Urothelium cell line (cell line): ENCODE measurements at places on chromosomes 4 and X.

- DNase-seq: no peak
Observed at GRCh38 chr4:1569461-1570151, 114.5 kb downstream of the FAM53A start.

- peak; percentile 37 for DNase-seq
Observed at GRCh38 chr4:147103403-147103946, 157.8 kb upstream of the TTC29 start.

DNA sequence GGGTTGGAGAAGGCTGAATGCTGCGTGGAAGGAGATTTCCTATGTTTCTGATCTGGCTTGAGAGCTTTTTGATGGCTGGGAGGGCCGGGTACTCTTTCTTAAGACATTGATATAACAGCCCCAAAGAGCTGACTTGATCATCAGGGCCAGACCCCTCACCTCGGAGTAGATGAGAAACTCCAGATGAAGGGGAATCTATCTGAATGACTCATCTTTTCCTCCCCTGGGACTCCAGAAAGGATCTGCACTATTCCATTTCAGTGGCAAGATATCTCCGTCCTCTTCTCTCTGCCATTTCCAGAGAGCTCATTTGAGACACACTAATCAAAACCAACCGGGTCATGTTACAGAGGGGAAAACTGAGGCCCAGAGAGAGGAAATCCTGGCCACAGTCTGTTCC is 92.9 kb upstream of the MSX1 start:
- no peak for DNase-seq

DNA sequence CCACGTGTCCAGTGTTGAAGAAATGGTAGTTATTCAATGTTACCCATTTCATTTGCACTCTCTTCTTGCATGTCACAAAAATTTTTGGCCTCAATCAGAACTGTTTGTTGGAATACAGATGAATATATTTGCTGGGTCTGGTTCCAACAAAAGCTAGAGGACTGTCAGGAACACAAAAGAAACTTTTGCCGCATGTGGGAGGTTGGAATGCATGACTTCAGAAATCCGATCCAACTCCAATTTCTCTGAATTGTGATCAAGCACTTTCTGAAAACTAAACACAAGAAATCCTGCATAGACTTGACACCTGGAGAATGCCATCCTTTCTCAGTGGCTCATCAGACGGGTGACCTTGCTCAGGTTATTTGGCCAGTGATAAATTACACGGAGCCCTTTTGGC is 15.4 kb downstream of the SETD7 start:
- no peak for DNase-seq

- DNase-seq: no peak
Observed at GRCh38 chr4:77742054-77742453, 77.1 kb downstream of the CNOT6L start.

GRCh38 chr4:93346840-93347239 is 481.7 kb upstream of the ATOH1 start:
- no peak for DNase-seq

- no peak for DNase-seq
Observed at GRCh38 chrX:11346121-11346682, 53.0 kb downstream of the AMELX start.

DNA sequence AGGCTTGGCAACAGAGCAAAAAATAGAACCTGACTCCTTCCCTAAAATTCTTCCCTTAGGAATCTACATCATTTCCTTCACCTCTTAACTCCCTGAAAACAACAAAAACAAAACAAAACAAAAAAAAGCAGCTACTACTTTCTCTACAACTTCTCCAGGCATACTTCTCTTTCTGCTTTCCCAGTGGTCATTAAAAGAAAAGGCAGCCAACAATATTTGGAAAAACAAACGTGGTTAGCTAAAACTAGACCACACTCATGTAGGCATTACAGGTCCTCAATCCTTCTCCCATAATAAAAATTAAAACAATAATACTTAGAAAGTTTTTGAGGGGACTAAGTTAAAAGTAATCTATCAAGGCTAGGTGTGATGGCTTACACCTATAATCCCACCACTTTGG is 29.0 kb upstream of the SMIM14 start:
- DNase-seq: no peak

GRCh38 chr4:12595489-12595888 is 888.7 kb downstream of the RAB28 start:
- DNase-seq: no peak

DNA sequence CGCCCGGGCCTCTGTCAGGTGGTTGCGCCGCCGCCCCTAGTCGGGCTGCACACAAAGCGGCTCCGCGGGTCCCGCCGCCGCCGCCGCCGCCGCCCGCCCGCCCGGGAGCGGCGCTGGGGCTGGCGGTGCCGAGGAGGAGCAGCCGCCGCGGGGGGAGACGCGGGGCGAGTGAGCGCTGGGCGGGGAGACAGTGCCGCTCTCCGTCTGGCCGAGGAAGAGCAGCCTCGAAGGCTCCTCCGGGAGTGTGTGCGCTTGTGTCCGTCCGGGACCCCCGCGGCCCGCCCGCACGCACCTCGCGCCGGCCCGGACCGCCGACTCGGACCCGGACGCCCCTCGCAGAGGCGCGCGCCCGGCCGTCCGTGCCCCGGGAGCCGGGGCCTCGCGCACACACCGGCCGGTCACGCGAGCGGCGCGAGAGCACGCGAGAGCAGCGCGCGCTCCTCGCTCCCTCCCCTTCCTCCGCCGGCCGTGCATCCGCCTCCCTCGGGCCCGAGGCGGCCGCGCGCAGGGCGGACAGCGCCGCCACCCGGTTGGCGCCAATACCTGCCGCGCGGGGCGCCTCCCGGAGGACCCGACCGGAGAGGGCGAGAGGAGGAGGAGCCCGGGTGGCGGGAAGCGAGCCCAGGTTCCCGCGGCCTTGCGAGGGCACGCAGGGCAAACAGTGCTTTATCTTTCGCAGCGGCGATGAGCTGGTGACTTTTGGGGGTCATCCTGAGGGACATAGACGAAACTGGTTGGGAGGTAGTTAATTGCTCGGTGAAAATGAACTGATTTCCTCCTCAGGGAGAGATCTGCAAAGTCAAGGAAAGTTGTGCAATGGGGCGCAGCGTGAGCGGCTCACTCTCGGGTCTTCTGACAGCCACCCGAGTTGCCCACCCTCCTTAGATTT is at the start of gene PDS5A:
Gene PDS5A (minus strand): TSS at position 423 of the 889 bp plus-strand sequence. CDS start 1,334 bp downstream, outside the sequence.
- DNase-seq: peak; percentile 99

- no peak for DNase-seq
Observed at GRCh38 chr4:88965053-88965452, 91.9 kb downstream of the FAM13A start.

- no peak for DNase-seq
Observed at GRCh38 chrX:45850775-45851433, 650.2 kb upstream of the DIPK2B start.

- no peak for DNase-seq
Observed at GRCh38 chrX:7570432-7571029, 272.4 kb upstream of the VCX start.

GRCh38 chrX:65203545-65203944 is 227.3 kb upstream of the ZC4H2 start:
- DNase-seq: no peak

DNA sequence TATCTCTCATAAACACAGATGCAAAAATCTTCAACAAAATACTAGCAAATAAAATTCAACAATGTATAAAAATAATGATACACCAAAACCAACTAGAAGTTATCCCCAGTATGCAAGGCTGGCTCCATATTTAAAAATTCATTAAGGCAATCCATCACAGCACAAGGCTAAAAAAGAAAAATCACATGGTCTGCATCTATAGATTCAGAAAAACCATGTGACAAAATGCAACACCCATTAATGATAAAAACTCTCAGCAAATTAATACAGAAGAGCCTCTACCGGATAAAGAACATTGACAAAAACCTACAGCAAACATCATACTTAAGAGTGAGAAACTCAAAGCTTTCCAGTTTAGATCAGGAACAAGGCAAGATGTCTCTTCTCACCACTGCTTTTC is 182.6 kb downstream of the COL25A1 start:
- DNase-seq: no peak

- no peak for DNase-seq
Observed at GRCh38 chr4:140242357-140243277, 88.6 kb upstream of the MAML3 start.

DNA sequence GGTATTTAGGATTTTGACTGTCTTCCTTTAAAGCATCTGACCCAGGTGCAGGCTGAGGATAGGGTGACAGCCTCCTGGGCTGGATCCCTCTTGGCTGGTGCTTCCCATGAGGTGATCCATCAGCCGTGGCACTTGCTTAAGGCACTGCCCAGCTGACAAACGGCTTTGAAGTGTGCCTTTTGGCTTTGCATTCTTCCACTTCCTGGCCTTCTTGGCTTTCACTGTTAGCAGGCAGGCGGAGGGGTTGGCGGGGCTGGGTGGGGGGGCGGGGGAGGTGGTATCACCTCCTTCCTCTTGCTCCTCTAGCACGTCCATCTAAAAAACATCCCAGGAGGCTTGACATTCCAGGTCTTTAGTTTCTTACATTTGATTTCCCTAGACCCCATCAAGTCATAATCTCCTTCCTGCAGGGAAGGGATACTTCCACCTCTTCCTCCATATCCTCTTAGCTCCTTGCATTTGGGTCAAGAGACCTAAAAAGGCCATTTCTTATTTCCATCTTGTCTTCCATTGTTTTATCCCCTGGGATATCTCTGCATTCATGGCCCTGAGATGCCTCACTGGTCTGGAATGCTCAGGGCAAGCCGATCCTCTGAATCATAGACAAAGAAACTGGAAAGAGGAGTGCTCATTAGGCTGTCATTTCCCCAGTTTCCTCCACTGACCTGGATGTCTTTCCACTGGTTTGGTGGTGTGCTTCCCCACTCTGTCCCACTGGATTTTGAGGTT is 11.3 kb upstream of the APLN start:
- DNase-seq: peak; percentile 54
